OCI-LY7 (cell line): ENCODE measurements at places on chromosomes 11 and 22.

DNA sequence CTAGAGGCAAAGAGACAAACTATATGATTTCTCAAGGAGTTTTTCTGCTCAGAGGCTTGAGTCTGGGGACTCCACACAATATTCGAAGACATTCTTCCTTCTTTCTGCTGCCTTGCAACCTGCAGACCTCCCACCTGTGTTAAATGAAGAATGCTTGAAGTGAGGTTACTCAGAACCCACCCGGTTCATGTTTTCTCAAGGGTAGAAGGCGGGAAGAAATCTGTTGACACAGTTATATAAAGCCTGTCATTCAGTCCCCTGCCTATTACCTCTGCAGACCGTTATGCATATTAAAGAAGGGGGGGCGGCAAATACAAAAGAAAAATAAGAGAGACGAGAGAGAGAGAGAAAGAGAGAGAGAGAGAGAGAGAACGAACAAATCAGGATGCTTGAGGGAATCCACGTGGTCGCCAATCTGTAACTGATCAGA, 2.2 kb upstream of the KMT2A start:
- DNase-seq, result peak; percentile 85

- no peak for DNase-seq
These were observed 45.3 kb upstream of the PPARA start for GRCh38 chr22:46104881-46105493.

- DNase-seq, result no peak
These were observed 333.9 kb downstream of the METTL15 start for GRCh38 chr11:28442131-28442530.

DNA sequence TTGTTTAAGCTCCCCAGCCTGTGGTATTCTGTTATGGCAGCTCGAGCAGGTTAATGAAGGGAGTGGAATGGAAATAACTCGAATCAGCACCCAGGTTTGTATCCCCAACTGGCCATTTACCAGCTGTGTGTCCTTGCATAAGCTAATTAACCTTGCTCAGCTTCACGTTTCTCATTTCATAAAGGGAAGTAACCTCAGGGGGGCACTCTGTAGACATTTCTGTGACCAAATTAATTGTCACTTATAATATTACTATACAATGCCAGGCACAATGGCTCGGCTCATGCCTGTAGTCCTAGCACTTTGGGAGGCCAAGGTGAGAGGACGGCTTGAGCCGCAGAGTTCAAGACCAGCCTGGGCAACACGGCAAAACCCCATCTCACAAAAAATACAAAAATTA, 13.8 kb downstream of the ADA2 start:
- DNase-seq, result peak; percentile 55

- DNase-seq, result no peak
These were observed 216.1 kb downstream of the CASP12 start for GRCh38 chr11:104682206-104682605.

- no peak for DNase-seq
These were observed 281.0 kb upstream of the MTNR1B start for GRCh38 chr11:92688416-92688815.

- DNase-seq, result no peak
These were observed 733.5 kb downstream of the BRD1 start for GRCh38 chr22:49094151-49094550.

- DNase-seq, result no peak
These were observed 1.2 kb downstream of the DKK3 start for GRCh38 chr11:12007230-12007593.

GRCh38 chr11:57095417-57095816, 86.3 kb upstream of the LRRC55 start:
- no peak for DNase-seq

DNA sequence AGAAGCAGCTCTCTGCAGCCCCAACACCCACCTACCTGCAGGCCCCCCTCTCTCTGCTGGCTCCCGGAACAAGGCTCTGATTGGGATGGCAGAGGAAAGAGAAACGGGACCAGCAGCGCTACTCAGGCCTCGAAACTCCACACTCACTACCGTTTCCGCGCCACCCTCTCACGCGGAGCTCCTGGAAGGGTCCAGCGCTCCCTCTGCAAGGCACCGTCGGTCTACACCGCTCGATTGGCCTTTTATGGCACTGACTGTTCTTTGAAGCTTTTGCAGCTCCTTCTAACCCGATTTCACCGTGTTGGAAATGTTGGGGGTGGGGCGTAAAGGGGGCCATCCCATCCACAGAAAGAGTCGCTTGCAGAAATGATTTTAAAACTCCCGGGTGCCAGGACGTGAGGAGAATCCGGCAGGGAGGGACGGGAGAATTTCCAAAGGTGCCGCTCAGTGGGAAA, 323 bp upstream of the PANX1 start:
- DNase-seq, result peak; percentile 58

GRCh38 chr11:114185436-114185835, 110.8 kb upstream of the NNMT start:
- no peak for DNase-seq

- no peak for DNase-seq
These were observed 412.3 kb downstream of the BRD1 start for GRCh38 chr22:49415151-49415951.

GRCh38 chr11:12235553-12235946, 125.2 kb downstream of the MICAL2 start:
- no peak for DNase-seq

- DNase-seq, result no peak
These were observed 24.3 kb upstream of the HIKESHI start for GRCh38 chr11:86277741-86278140.

GRCh38 chr11:122701143-122701542, 45.6 kb downstream of the UBASH3B start:
- DNase-seq, result no peak

DNA sequence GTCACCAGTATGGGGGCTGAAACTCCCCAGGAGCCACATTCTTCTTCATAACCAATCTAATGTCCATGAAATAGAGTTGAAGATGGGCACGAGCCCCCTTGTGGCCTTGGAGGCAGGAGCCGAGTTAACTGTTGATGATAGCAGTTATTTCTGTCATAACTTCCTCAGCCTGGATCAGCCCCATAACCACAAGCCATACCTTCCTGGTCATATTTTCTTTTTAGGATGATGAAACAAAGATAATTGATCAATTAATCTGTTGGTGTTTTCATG, 65.0 kb upstream of the TTC12 start:
- DNase-seq, result no peak

DNA sequence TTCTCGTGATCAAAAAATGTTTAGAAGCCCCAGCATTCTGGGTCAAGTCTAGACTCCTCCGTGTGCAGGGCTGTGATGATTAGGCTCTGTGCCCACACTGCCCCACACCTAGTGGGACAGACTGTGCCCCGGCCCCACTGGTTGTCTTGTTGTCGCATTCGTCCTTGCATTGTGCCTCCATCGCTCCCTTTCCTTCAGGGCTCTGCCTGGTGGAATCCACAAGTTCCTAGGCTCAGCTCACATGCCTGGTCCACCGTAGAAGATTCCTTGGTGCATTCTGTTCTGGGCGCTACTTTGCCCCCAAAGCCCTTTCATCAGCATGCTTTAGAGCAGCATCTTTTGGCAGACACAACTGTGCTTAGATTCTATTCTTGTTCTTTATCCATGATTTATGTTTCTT, 23.5 kb upstream of the THY1 start:
- no peak for DNase-seq

GRCh38 chr11:130603335-130603906, 155.0 kb downstream of the ADAMTS15 start:
- DNase-seq, result no peak

GRCh38 chr11:44286268-44286880, 23.6 kb downstream of the ALX4 start:
- peak; percentile 57 for DNase-seq

DNA sequence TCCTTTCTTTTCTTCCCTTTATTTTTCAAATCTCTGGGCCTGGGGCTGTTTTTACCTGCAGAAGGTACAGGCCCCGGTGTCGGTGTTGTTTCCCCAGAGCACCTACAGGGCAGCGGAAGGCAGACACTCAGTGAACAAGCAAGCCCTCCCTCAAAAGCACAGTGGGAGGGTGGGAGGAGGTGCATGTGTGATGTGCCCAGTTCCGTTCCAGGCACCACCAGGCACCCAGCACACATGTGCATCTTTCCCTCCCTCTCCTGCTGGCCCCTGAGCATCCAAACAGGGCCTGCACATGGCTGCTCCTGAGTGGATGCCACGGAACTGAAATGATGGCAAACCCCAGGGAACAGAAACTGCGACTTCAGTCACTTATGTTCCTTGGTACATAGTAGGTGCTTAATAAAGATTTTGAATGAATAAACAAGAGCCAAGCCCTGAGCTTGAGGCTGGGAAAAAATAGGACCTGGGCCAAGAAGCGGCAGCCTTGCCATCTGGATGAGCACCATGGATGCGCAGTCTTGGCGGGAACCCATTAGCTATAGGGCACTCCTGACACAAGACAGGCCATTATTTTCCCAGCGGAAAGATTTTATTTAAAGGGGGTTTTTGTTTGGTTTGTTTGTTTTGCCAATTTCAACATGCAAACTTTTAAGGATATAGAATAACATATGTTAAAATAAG, 47.8 kb downstream of the ARRB1 start:
- no peak for DNase-seq
